ENCODE measurements at places on chromosomes 4 and X. TPM values are rescaled to one million over a fixed set of nuclear protein-coding genes. Genes with fewer than 3 reads are reported as not detected.

Gene DRP2
- total RNA-seq: 0.44 TPM

Gene TXLNG
- 10.7 TPM for total RNA-seq

Gene PABPC4L
- total RNA-seq: 1.9 TPM

Gene UGT8
- total RNA-seq: 0.39 TPM

Gene FAM149A
- not detected for total RNA-seq

Gene NAA11
- 0.17 TPM for total RNA-seq

Gene SATL1
- not detected for total RNA-seq

Gene TMEM47
- total RNA-seq: 52.1 TPM

Gene DCAF16
- total RNA-seq: 56.9 TPM

Gene CHM
- total RNA-seq: 21.1 TPM

Gene SLC6A8
- total RNA-seq: 24.5 TPM

Gene IL3RA
- total RNA-seq: not detected

Gene GYPA
- total RNA-seq: not detected

Gene TBX22
- total RNA-seq: not detected

Gene YY2
- total RNA-seq: 1.1 TPM

Gene ODAM
- total RNA-seq: not detected

Gene RNF150
- 4.0 TPM for total RNA-seq

Gene KLHL4
- total RNA-seq: 1.5 TPM

Gene SLITRK4
- total RNA-seq: not detected

Gene CFAP299
- total RNA-seq: not detected

Gene PDE6B
- not detected for total RNA-seq

Measured in M059J (cell line).